ENCODE measurements at places on chromosomes 5 and 9. TPM values are rescaled to one million over a fixed set of nuclear protein-coding genes. Genes with fewer than 3 reads are reported as not detected.

The TOMM5 gene
- total RNA-seq: 112 TPM

The CYSRT1 gene
- 0.50 TPM for total RNA-seq

The SUB1 gene
- 377 TPM for total RNA-seq

The SLC6A18 gene
- not detected for total RNA-seq

DNA sequence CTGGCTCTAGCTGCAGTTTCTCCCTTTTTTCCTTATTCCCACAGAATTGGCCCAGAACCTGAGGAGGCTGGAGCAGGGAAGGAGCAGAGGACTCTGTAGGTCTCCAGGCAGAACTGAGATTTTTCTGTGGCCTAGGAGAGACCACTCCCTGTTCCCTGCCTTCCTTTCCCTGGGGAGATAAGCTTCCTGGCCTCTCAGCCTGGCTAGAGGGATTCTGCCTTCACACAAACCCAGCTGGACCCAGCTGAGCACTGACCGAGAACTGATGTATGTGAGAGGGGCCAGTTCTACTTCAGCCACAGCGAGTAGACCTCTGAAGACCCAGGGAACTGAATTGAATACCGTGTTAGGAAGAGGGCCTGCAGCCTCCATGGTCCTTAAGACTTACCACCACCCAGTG is 48.0 kb downstream of the RUSC2 start:
- DNase-seq: no peak
- H3K27me3 ChIP-seq: peaks cover 12% of the 10 kb centered on the region
- no peak overlapping the region for H3K4me3 ChIP-seq
- H3K36me3 ChIP-seq: no peaks in the 10 kb centered on the region

GRCh38 chr5:139747583-139748504 is 47.8 kb upstream of the PSD2 start:
- H3K4me1 ChIP-seq: peaks cover 24% of the 10 kb centered on the region
- H3K36me3 ChIP-seq: no peaks in the 10 kb centered on the region
- peak overlapping the region; percentile 50 for H3K27ac ChIP-seq
- peak; percentile 45 for DNase-seq
- peaks cover 51% of the 10 kb centered on the region for H3K27me3 ChIP-seq

The CCL27 gene
- total RNA-seq: not detected

The FRMD3 gene
- total RNA-seq: 0.31 TPM

The DMRT3 gene
- not detected for total RNA-seq

GRCh38 chr5:2725980-2726765 is 25.3 kb downstream of the IRX2 start:
- no peaks in the 10 kb centered on the region for H3K36me3 ChIP-seq
- no peaks in the 10 kb centered on the region for H3K27me3 ChIP-seq
- no peak overlapping the region for H3K4me3 ChIP-seq
- H3K4me1 ChIP-seq: no peaks in the 10 kb centered on the region
- no peak for DNase-seq
- no peak overlapping the region for H3K27ac ChIP-seq

DNA sequence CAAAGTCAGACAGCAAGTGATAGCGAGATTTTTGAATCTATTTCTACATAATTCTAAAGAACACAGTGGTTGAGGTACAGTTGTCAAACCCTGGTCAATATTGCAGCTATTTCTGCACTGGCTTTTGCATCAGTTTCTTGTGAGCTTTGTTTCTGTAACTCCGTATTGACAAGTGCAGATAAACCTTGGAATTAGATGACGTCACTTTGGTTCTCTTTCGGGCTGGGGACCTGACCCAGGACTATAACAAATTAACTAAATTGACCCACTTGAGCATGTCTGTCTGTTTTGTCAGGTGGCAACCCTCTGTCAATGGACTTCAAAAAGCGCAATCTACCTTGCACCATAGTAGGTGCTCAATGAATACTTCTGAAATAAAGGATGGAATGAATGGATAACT is 418.4 kb upstream of the SGCD start:
- H3K4me1 ChIP-seq: no peaks in the 10 kb centered on the region
- no peak overlapping the region for H3K27ac ChIP-seq
- peaks cover 3% of the 10 kb centered on the region for H3K27me3 ChIP-seq
- no peak for DNase-seq
- no peaks in the 10 kb centered on the region for H3K36me3 ChIP-seq
- H3K4me3 ChIP-seq: no peak overlapping the region

- no peak for DNase-seq
- no peak overlapping the region for H3K4me3 ChIP-seq
- no peaks in the 10 kb centered on the region for H3K4me1 ChIP-seq
- H3K27me3 ChIP-seq: no peaks in the 10 kb centered on the region
- H3K36me3 ChIP-seq: peaks cover 16% of the 10 kb centered on the region
- no peak overlapping the region for H3K27ac ChIP-seq
Measured at GRCh38 chr9:37311938-37312708, 110.4 kb upstream of the GRHPR start.

The SLC1A1 gene
- total RNA-seq: not detected

The PRSS3 gene
- not detected for total RNA-seq

GRCh38 chr9:5552301-5552700 is 42.0 kb downstream of the PDCD1LG2 start:
- no peak overlapping the region for H3K27ac ChIP-seq
- peaks cover 4% of the 10 kb centered on the region for H3K4me1 ChIP-seq
- peaks cover 2% of the 10 kb centered on the region for H3K36me3 ChIP-seq
- H3K4me3 ChIP-seq: no peak overlapping the region
- no peaks in the 10 kb centered on the region for H3K27me3 ChIP-seq
- no peak for DNase-seq

- no peaks in the 10 kb centered on the region for H3K4me1 ChIP-seq
- no peak for DNase-seq
- H3K27me3 ChIP-seq: peaks cover 2% of the 10 kb centered on the region
- H3K36me3 ChIP-seq: no peaks in the 10 kb centered on the region
- no peak overlapping the region for H3K27ac ChIP-seq
Measured at GRCh38 chr5:16791904-16792597, 144.0 kb downstream of the MYO10 start.

GRCh38 chr9:130319300-130319699 is 53.7 kb downstream of the HMCN2 start:
- no peaks in the 10 kb centered on the region for H3K36me3 ChIP-seq
- no peak overlapping the region for H3K27ac ChIP-seq
- DNase-seq: no peak
- H3K4me1 ChIP-seq: no peaks in the 10 kb centered on the region

DNA sequence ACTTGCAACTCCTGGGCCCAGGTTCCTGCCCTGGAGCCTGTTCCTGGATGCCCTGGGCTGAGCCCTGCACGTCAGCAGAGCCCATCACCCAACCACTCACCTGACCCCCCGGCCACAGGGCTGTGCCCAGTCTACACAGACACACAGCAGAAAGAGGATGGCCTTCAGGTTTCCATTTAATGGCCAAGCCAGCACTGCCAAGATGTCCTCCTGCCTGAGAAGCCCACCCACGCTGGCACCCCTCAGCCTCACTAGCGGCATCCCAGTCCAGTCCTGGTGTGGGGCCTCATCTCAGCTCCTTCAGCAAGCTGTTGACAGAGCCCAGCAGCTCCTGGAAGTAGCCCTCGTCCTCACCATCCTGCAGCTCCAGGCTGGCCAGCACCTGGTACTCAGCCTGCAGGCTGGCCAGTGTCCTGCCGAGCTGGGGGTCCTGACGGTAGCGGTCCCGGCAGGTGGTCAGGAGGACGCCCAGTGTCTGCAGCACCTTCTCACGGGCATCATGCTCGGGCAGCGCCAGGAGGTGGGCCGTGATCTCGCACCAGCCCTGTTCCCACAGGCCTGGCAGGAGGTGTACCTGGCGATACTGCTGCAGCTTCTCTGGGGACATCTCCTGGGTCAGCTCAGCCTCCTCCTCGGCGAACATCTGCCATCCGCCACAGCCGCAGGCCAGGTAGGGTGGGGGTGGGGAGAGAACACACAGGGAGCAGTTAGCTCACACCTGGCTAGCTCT is 71.9 kb upstream of the LRRTM2 start:
- no peak overlapping the region for H3K4me3 ChIP-seq
- H3K4me1 ChIP-seq: peaks cover 8% of the 10 kb centered on the region
- no peaks in the 10 kb centered on the region for H3K36me3 ChIP-seq
- H3K27me3 ChIP-seq: no peaks in the 10 kb centered on the region
- H3K27ac ChIP-seq: no peak overlapping the region

The LHX3 gene
- total RNA-seq: not detected

GRCh38 chr9:113634596-113635515 is 171.3 kb downstream of the RGS3 start:
- no peaks in the 10 kb centered on the region for H3K36me3 ChIP-seq
- H3K27ac ChIP-seq: no peak overlapping the region
- H3K4me1 ChIP-seq: peaks cover 1% of the 10 kb centered on the region
- DNase-seq: no peak
- no peak overlapping the region for H3K4me3 ChIP-seq

The CTSV gene
- total RNA-seq: 0.31 TPM

The CDKN2B-AS1 gene
- 6.4 TPM for total RNA-seq

GRCh38 chr5:174910245-174910737 is 185.9 kb downstream of the MSX2 start:
- H3K27ac ChIP-seq: no peak overlapping the region
- H3K36me3 ChIP-seq: no peaks in the 10 kb centered on the region
- H3K27me3 ChIP-seq: peaks cover 21% of the 10 kb centered on the region
- H3K4me3 ChIP-seq: no peak overlapping the region

DNA sequence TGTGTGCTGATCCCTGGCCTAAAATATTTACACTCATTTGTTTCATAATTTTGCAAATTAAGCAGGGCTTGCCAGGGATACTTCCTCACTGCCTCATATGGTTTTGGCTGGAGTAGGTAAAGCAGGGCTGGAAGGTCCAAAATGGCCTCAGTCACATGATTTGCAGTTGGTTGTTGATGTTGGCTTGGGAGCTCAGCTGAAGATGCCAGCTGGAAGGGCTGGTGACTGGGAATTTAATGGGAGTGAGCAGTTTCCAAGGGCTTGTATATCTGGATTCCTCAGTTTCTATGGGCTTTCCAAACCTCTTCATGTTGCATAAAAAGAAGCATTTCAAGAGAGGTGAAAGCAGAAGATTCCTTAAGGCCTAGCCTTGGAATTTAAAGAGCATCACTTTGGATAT is 729.3 kb downstream of the CDH18 start:
- no peaks in the 10 kb centered on the region for H3K36me3 ChIP-seq
- H3K4me1 ChIP-seq: no peaks in the 10 kb centered on the region
- H3K27me3 ChIP-seq: no peaks in the 10 kb centered on the region

DNA sequence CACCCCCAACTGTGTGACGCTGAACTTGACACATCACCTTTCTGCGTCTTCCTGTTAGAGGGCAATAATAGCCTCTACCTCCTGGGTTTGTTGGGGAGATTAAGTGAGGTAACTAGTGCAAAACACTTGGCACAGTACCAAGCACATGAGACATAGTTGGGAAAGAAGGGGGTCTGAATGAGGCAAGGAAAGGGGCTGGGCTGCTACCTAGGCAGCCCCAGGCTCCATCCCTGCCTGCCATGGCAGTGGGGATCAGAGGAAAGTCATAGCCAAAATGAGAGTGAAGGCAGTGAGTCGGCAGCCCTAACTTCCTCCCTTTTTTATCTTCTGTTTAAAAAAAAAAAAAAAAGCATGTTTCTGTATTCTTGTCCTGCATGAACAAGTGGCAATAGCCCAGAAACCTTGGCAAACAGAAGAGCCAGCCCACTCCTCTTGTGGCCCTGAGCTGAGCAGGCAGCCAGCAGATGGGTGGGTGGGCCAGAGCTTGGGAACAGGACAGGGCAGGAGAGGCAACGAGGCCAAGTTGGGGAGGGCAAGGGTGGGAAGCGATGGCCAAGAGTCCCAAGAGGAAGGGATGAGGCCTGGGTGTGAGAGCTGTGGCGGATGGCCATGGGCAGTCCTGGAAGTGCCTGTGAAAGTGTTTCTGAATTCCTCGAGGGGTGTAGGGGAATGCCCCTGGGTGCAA is 11.4 kb downstream of the CAMK2A start:
- H3K36me3 ChIP-seq: no peaks in the 10 kb centered on the region
- no peak overlapping the region for H3K27ac ChIP-seq
- H3K4me3 ChIP-seq: no peak overlapping the region
- H3K4me1 ChIP-seq: no peaks in the 10 kb centered on the region
- DNase-seq: no peak

- H3K27ac ChIP-seq: no peak overlapping the region
- H3K27me3 ChIP-seq: peaks cover 41% of the 10 kb centered on the region
- no peaks in the 10 kb centered on the region for H3K36me3 ChIP-seq
- H3K4me1 ChIP-seq: no peaks in the 10 kb centered on the region
- no peak overlapping the region for H3K4me3 ChIP-seq
- no peak for DNase-seq
Measured at GRCh38 chr9:124635285-124635684, 128.1 kb upstream of the NR5A1 start.

The TTC16 gene
- 4.7 TPM for total RNA-seq

DNA sequence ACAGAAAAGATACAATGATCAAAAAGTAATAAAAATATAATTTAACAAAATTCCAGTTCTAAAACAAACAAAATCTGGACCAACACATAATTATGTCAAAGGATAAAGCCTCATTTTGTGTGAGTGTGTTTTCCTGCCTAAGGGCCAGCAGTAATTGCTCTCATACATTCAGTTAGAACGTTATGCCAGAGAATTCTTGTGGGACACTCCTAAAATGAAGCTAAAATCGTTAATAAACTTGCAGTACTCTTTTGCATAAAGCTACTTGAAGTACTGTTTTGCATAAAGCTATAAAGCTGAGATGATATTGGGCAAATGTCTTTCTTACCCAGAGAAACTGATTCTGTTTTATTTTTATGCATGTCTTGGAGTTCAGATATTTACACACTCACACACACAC is 1072.3 kb downstream of the MAT2B start:
- no peaks in the 10 kb centered on the region for H3K27me3 ChIP-seq
- DNase-seq: no peak
- no peak overlapping the region for H3K4me3 ChIP-seq
- no peaks in the 10 kb centered on the region for H3K4me1 ChIP-seq

DNA sequence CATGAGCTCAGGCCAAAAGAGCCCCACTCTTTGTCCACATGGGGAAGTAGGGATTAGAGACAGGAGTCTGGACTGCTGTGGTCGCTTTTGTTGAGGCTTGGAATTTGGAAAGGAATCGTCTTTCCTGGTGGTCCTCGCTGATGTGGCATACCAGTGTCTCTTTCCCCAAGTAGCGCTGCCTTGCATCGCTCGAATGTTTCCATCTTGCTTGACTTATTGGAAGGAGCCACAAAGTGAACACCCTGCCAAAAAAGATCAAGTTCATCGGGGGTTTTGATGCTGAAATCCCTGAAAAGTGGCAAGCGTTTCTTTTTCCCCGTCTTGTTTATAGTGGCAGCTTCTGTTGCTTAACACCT is 161.3 kb downstream of the MACROH2A1 start:
- no peak overlapping the region for H3K4me3 ChIP-seq
- H3K4me1 ChIP-seq: no peaks in the 10 kb centered on the region
- peaks cover 4% of the 10 kb centered on the region for H3K27me3 ChIP-seq
- H3K27ac ChIP-seq: no peak overlapping the region
- no peak for DNase-seq

The CARD6 gene
- 3.4 TPM for total RNA-seq

GRCh38 chr9:130447193-130447816 is 2.5 kb downstream of the ASS1 start:
- peaks cover 17% of the 10 kb centered on the region for H3K27me3 ChIP-seq
- peaks cover 16% of the 10 kb centered on the region for H3K4me1 ChIP-seq
- H3K4me3 ChIP-seq: no peak overlapping the region
- no peak overlapping the region for H3K27ac ChIP-seq
- H3K36me3 ChIP-seq: no peaks in the 10 kb centered on the region

The GFPT2 gene
- total RNA-seq: 0.13 TPM

The PCDHB16 gene
- total RNA-seq: not detected

- H3K27ac ChIP-seq: no peak overlapping the region
- H3K4me1 ChIP-seq: no peaks in the 10 kb centered on the region
- H3K27me3 ChIP-seq: peaks cover 10% of the 10 kb centered on the region
- H3K36me3 ChIP-seq: no peaks in the 10 kb centered on the region
- no peak overlapping the region for H3K4me3 ChIP-seq
Measured at GRCh38 chr9:93288891-93289883, 105.2 kb downstream of the WNK2 start.

- H3K27me3 ChIP-seq: peaks cover 1% of the 10 kb centered on the region
- no peak for DNase-seq
- peaks cover 16% of the 10 kb centered on the region for H3K4me1 ChIP-seq
- no peak overlapping the region for H3K27ac ChIP-seq
- no peak overlapping the region for H3K4me3 ChIP-seq
Measured at GRCh38 chr5:178072749-178073148, 40.6 kb upstream of the N4BP3 start.
